ENCODE measurements at places on chromosomes 2 and 18. TPM values are rescaled to one million over a fixed set of nuclear protein-coding genes. Genes with fewer than 3 reads are reported as not detected.

CXCR1 gene
- total RNA-seq = not detected

TUBB8B gene
- total RNA-seq = not detected

PARD3B gene
- 0.16 TPM for total RNA-seq

MDH1B gene
- total RNA-seq = 1.0 TPM

LYG1 gene
- total RNA-seq = 0.21 TPM

SERPINB13 gene
- not detected for total RNA-seq

NAT8 gene
- not detected for total RNA-seq

UCN gene
- 2.0 TPM for total RNA-seq

ARHGAP28 gene
- total RNA-seq = not detected

TRIM54 gene
- not detected for total RNA-seq

GRCh38 chr2:225090746-225091145 lies 48.5 kb upstream of the DOCK10 start:
- no peak for DNase-seq

GRCh38 chr2:186687807-186688211 lies 6.1 kb upstream of the FAM171B start:
- DNase-seq = no peak

DNA sequence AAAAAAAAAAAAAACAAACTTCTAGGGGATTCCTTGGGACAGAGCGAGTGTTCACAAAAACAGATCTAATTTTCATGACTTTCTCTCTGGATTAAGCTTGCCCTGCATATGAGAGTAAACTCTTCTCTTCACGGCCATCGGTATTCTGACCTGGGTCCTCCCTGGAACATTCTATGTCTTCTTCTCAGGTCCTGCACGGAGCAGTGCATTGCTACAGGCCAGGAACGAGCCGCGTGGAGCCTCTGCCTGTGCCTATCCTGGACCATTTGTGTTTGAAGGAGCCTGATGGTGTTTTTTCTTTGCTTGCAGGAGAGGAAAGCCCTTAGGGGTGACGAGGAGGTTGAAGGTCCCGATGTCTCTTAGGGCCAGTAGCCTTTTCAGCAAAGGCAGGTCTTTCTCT lies 1.8 kb upstream of the OXER1 start:
- DNase-seq = no peak

DNA sequence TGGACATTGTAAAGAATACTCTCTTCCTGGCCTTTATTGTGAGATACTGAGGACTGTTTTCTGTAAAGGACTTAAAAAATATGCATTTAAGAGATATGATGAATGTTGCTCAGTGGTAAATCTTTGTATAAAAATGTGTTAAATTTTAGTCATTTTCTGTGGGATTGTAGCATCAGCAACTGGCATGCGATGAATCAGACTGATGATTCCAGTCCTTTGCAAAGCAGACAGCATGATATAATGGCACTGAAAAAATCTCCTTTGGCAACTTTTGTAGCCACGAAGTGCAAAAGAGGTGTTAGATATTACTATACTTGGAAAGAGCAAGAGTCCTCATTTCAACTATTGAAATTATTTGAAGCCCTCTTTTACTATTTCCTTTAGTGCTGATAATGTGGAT lies 678.7 kb downstream of the PLCL1 start:
- DNase-seq = no peak

DNA sequence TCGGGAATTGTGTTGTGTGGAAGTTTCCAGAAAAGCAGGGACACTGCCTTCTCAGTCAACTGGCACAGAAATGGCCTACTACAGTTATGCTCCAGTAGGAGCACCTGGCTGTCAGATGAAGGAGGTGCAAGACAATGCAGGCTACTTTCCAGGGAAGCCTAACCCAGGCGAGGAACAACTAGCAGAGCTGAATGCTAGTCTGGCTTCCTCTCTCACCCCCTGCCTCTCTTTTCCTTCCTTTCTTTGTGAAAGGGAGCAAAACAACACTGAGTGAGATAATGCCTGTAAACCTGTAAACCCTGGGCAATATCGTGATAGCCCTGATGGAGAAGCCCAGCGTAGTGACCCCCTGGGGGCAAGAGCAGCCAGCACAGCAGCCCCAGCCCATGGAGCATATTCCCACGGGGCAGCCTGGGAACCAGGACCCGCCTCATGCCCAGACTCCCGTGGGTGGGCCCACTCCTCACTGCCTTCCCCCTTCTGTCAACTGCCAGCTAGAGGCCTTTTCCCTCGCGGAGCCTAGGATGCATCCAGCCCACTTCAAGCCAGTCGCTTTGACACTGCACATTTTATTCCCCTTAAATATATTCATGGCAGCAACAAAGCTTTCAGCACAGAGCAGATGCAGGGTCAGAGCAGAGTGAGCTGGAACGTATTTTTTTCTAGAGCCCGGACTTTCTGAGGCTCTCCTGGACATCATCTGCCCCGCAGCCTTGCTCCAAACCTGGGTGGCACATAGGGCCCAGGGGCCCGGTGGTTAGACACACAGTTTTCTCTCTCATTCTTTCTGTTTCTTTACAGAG lies 77.0 kb downstream of the PDCL3 start:
- DNase-seq = no peak

- DNase-seq = no peak
These were observed 102.9 kb downstream of the SPTBN1 start for GRCh38 chr2:54559006-54559445.

- DNase-seq = no peak
These were observed 10.4 kb downstream of the CHST10 start for GRCh38 chr2:100407073-100407472.

DNA sequence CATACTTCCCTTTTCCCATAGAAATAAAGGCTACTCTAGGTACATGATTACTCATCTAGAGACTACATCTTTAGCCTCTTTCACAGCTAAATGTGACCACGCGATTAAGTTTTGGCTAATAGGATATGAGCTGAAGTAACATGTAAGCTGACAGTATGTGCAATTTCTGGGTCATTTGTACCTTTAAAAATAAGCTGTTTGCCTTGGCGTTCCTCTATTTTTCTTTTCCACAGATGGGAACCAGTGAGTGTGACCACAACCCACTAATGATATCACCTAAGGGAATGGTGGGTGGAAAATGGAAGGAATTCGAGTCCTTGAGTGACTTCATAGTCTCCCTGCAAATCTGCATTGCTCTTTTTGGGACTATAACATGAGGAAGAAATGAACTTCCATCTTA lies 11.7 kb upstream of the NABP1 start:
- no peak for DNase-seq

- DNase-seq = no peak
These were observed 1340.2 kb upstream of the ZEB2 start for GRCh38 chr2:145860083-145860482.

GRCh38 chr2:205772983-205773382 lies 90.7 kb downstream of the NRP2 start:
- DNase-seq = no peak

DNA sequence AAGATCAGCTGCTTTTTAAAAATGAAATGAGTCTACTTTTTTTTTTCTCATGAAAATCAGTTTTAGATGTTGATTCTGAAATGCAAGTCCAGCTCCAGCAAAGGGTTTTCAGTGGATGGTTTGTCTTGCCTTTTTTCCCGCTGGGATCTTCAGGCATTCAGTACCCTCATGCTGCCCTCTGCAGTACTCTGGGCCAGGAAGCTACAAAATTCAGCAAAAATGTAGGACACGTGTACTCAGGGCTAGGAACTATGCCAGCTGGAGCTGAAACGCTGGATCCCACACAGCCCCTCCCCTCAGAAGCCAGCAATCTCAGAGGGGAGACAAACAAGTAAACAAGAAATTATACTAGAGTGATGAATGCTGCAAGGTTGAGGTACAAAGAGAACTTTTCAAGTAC lies 97.3 kb downstream of the MMADHC start:
- no peak for DNase-seq

DNA sequence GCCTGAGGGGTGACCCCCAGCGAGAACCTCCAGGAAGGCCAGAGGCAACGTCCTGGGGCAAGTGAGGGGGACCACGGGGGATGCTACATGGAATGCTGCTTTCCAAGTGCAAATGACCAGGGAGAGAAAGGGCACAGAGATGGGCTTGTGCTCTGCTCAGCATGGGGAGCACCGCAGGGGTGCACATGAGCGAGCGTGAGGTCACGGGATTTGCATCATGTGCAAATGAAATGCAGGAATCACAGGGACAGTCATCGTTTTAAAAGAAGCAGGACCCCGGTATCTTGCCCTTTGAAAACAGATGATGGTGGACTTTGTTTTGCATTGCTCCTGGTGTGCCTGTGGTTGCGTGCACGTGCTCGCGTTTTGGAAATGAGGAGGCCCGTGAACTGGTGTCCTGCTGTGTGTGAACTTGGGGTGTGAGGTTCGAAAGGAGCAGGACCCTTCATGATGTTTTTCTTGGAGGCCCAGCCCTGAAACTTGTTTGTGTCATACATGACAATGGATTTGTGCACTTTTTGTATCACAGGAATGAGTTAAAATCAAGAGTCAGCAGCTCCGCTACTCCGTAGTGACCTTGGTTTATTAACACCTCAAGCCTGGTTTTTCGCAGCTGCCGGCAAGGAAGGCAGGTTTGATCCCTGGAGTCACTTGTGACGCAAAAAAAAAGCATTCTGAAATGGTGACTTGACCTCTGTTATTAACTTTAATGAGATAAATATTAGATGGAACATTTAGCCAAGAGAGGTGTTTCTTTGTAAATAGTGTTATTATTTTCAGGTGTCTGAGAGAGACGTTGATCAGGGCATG lies 234.5 kb downstream of the LDLRAD4 start:
- DNase-seq = no peak

- no peak for DNase-seq
These were observed 47.8 kb upstream of the ODC1 start for GRCh38 chr2:10495988-10496313.

DNA sequence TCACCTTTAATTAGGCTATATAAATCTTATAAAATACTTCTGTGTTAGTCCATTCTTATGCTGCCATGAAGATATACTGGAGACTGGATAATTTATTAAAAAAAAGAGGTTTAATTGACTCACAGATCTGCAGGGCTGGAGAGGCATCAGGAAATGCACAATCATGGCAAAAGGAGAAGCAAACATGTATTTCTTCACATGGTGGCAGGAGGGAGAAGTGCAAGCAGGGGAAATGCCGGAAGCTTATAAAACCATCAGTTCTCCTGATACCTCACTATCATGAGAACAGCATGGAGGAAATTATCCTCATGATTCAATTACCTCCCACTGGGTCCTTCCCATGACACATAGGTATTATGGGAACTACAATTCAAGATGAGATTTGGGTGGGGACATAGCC lies 504.4 kb downstream of the RIT2 start:
- DNase-seq = no peak

DNA sequence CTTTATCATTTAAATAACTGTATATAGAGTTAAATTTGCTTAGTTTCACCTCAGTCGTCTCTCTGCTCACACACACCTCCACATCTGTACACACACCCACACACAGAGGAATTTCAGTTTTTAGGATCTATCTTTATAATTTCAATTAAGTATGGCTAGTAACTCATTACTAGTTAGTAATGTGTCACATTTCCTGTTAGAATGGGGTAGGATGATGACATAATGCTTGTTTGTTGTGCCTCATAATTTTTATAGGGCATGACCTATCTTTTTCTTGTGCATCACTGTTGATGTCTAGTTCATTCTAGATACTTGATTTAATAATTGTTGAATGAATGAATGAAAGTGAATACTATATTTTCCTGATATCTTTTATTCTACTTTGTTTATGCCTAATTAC lies 108.6 kb downstream of the AGPS start:
- DNase-seq = no peak

DNA sequence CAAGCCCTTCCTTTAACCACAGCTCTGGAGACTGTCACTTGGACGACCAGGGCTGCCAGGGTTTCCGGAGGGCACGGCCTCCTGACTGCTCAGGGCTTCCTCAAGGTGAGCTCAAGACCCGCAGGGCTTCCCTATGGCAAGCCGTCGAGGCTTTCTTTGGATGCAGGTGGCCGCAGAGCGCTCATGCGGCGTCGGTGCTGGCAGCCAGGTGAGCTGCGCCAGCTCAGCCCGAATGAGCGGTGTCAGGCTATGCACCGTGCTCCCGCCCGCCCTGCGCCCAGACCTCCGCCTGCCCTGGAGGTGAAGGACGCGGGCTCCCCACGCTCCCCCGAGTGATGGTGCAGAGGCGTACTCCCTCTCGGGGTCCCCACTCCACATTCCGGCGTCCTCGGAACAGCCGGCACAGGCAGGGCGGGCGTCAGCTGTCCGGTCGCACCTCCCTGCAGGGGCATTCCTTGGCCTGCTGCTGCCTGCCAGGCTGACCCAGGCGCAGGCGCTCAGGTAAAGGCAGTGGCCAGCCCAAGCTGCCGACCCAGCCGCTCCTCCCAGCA lies 20.8 kb upstream of the TUBB6 start:
- no peak for DNase-seq

DNA sequence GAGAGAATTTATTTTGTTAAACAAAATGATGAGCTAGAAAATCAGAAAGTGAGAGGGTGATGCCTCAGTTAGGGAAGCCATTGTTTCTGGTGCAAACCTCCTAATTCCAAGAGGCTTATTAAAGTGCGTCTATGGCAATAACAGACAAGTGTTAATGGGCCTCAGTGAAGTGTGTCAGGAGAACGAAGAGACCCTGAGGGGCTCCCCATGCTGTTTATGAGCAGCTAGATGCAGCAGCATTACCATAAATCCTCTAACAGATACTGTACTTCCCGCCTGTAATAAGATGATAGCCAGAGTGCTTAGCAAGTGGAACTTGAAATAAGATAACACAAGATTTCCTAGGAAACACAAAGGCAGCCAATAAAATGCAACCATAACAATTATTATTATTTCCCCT lies 157.4 kb downstream of the MYT1L start:
- no peak for DNase-seq

DNA sequence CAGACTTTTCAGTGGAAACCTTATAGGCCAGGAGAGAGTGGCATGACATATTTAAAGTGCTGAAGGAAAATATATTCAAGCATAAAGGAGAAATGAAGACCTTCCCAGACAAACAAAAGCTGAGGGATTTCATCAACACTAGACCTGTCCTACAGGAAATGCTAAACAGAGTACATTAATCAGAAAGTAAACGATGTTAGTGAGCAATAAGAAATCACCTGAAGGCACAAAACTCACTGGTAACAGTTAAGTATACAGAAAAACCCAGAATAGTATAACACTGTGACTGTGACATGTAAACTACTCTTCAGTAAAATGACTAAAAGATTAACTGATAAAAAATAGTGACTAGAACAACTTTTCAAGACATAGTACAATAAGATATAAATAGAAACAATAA lies 87.4 kb downstream of the ATP8B1 start:
- no peak for DNase-seq

GRCh38 chr18:36139245-36139644 lies 9.5 kb downstream of the ELP2 start:
- no peak for DNase-seq

- no peak for DNase-seq
These were observed 39.9 kb downstream of the KIF1A start for GRCh38 chr2:240780023-240780700.
